ENCODE measurements at places on chromosomes 2 and 18. TPM values are rescaled to one million over a fixed set of nuclear protein-coding genes. Genes with fewer than 3 reads are reported as not detected.

DYNAP gene
- not detected for total RNA-seq

RNF103 gene
- 17.5 TPM for total RNA-seq

GKN2 gene
- total RNA-seq = not detected

MEP1B gene
- under 0.01 TPM for total RNA-seq

PDE1A gene
- 6.7 TPM for total RNA-seq

LOXHD1 gene
- total RNA-seq = not detected

C2orf66 gene
- 0.26 TPM for total RNA-seq

KDSR gene
- total RNA-seq = 42.6 TPM

MATN3 gene
- 2.3 TPM for total RNA-seq

GCG gene
- not detected for total RNA-seq

SP140 gene
- 0.33 TPM for total RNA-seq

LRRC30 gene
- total RNA-seq = not detected

C1QL2 gene
- not detected for total RNA-seq

CCDC148 gene
- 1.0 TPM for total RNA-seq

AQP12B gene
- total RNA-seq = not detected

PAIP2B gene
- total RNA-seq = 1.5 TPM

NPPC gene
- not detected for total RNA-seq

KLHL30 gene
- total RNA-seq = 1.2 TPM

BOLL gene
- total RNA-seq = not detected

G6PC2 gene
- not detected for total RNA-seq

SKOR2 gene
- total RNA-seq = not detected

SNORC gene
- 0.83 TPM for total RNA-seq

MRO gene
- total RNA-seq = under 0.01 TPM

ANKRD30B gene
- under 0.01 TPM for total RNA-seq

KANSL1L gene
- 21.8 TPM for total RNA-seq

TNFAIP6 gene
- 53.8 TPM for total RNA-seq

ZNF892 gene
- 7.3 TPM for total RNA-seq

TAF4B gene
- total RNA-seq = 2.6 TPM

ASB18 gene
- total RNA-seq = not detected

FECH gene
- total RNA-seq = 17.7 TPM

NAT8 gene
- not detected for total RNA-seq

FAM124B gene
- not detected for total RNA-seq

CNGA3 gene
- under 0.01 TPM for total RNA-seq

DDX18 gene
- 37.2 TPM for total RNA-seq

PDCD1 gene
- total RNA-seq = not detected

IL37 gene
- total RNA-seq = not detected

IGFBP2 gene
- total RNA-seq = 36.3 TPM

RFTN2 gene
- total RNA-seq = 10.2 TPM

ITPRIPL1 gene
- total RNA-seq = 4.6 TPM

KIF1A gene
- not detected for total RNA-seq

LYG1 gene
- total RNA-seq = 0.50 TPM

EFHD1 gene
- total RNA-seq = not detected

STON1 gene
- total RNA-seq = 12.1 TPM

NXPH2 gene
- not detected for total RNA-seq

SOX11 gene
- 2.1 TPM for total RNA-seq
